ENCODE measurements at places on chromosomes 16 and 17. TPM values are rescaled to one million over a fixed set of nuclear protein-coding genes. Genes with fewer than 3 reads are reported as not detected.

Gene PPY
- not detected for total RNA-seq

Gene PLA2G10
- total RNA-seq: not detected

Gene METTL26
- total RNA-seq: 112 TPM

Gene TBC1D3E
- total RNA-seq: not detected

Gene CRYBA1
- total RNA-seq: not detected

- DNase-seq: no peak
These were observed 17.1 kb upstream of the ATP6V0A1 start for GRCh38 chr17:42441371-42442195.

DNA sequence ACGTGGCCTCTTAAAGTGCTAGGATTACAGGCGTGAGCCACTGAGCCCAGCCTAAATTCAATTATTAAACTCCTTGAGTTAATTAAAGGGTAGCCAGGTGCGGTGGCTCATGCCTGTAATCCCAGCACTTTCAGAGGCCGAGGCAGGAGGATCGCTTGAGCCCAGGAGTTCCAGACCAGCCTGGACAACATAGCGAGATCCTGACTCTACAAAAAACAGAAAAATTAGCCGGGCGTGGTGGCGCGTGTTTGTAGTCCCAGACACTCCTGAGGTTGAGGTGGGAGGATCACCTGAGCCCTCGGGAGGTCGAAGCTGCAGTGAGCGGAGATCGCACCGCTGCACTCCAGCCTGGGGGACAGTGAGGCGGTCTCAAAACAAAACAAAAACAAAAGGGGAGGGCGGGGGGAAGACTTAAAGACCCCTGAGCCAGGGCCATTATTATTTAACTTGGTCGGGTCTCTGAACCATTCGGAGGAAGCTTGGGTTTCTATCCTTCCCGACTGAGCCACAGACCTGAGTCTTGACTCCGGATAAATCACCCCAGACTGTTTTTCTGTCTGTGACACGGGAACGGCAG lies 19.5 kb downstream of the BCL7C start:
- DNase-seq: no peak

DNA sequence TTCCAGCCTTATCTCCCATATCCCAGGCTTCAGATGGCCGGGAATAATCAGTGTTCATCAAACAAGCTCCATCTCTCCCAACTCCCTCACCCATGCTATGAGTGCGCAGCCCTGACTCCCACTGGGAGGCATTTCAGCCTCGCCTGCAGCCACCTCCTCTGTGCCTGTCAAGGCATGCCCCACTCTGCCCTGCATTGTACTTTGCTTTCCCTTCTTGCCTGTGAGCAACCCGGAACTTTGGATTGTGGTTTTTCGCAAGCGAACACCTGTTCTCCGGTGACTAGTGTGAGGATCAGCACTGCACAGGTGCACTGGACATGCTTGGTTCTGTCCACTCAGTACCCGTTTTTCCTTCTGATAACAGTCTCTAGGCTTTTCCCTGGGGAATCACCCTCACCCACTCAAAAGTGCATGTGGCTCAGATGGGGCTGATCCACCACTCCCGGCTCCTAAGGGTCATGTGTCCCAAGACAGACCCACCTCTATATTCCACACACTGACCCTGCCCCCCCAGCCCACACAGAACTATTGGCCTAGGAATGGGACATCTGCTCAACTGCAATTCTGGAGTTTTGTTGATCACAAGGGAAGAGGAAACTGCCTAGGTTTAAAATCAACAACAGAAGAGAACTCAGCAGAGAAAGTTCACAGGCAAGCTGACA lies 9.1 kb downstream of the CHST6 start:
- no peak for DNase-seq

DNA sequence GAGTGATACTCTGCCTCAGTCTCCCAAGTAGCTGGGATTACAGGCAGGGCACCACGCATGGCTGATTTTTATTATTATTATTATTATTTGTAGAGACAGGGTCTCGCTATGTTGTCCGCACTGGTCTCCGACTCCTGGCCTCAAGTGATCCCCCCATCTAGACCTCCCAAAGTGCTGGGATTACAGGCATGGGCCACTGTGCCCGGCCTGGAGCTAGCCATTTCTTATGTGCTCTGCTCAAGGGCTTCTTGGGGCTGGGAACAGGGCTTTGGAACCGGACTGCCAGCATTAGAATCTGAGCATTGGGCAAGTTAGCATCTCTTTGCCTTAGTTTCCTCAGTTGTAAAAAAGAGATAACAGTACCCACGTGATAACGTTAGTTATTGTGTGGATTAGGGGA lies 111.3 kb downstream of the C16orf78 start:
- no peak for DNase-seq

DNA sequence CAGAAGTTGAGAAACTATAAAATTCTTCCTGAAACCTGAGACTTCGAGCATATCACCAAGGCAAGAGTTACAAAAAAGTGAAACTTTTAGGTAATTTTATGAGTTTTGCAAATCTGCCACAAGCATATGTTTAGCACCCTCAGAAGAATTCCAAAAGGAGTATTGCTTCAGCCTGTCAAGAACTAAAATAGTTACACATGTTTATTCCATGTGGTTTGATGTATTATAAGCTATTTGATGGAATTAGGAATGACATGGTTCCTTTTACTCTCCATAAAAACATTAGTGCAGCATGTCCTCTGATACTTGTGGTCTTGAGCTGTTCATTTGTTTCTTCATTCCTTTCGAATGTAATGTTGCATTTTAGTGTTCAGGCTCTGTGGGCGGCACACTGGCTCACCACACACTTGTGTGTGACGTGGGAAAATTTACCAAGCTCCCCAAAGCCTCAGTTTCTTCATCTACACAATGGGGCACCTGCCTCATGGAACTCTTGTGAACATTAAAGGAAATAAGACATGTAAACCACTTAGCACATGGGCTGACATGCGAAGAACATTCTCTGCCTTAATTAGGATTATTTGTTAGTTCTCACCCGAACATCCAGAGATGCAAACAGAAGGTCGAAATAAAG lies 204.2 kb upstream of the FOXF1 start:
- no peak for DNase-seq

DNA sequence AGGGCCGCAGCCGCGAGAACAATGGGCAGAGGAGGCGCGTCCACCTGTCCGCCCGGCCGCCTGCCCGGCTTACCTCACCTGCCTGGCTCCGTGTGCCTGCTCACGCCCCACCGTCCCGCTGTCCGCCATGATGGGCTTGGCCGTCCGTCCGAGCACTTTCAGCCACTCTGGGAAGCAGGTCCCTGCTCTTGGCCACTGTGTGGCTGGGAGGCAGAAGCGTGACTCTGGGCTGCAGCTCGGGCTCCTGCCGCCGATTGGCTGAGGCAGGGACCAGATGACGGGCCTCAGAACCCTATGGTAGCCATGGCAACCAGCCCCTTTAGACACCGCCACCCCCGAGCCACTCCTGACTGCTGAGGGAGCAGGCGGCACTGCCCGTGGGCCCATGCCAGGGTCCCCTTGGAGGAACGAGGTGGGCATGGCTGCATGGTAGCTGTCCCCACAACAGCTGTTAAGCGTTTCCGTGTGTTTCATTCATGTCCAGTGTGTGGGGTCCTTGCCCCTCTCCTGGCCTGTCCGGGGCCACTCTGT lies 8.9 kb upstream of the AXIN1 start:
- no peak for DNase-seq

- DNase-seq: no peak
These were observed 146.8 kb downstream of the CYLD start for GRCh38 chr16:50888486-50889261.
